Renal pelvis (tissue), 12 donors: ENCODE measurements at places on chromosomes 1 and 21. TPM values are rescaled to one million over a fixed set of nuclear protein-coding genes. Genes with fewer than 3 reads are reported as not detected.

GRCh38 chr1:207817166-207817565 lies 65.3 kb downstream of the CD46 start:
- no peak for DNase-seq

GRCh38 chr1:204274446-204274845 lies 60.7 kb upstream of the GOLT1A start:
- DNase-seq, result no peak

The MRPS21 gene
- polyA plus RNA-seq, result 83.2 TPM

GRCh38 chr21:42567861-42568260 lies 54.2 kb downstream of the SLC37A1 start:
- no peak for DNase-seq

GRCh38 chr1:238119861-238120260 lies 229.1 kb upstream of the ZP4 start:
- DNase-seq, result no peak

DNA sequence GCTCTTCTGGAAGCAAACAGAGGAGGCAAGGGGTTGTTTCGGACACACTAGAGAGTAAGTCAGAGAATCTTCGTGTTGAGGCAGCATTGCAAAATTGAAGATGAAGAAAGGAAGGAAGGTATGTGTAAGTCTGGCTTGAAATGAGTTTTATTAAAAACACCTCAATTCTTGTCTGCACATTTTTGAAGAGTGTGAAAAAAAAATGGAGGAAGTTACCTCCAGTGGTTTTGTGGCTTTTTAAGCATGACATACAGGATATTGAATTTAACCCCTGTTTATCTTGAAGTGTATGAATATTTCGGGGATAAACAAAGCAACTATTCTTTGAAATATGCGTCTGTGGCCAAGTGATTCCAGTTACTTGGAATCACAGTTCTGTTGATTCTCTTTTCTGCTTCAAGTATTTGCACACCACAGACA lies 203.2 kb upstream of the SGIP1 start:
- no peak for DNase-seq

DNA sequence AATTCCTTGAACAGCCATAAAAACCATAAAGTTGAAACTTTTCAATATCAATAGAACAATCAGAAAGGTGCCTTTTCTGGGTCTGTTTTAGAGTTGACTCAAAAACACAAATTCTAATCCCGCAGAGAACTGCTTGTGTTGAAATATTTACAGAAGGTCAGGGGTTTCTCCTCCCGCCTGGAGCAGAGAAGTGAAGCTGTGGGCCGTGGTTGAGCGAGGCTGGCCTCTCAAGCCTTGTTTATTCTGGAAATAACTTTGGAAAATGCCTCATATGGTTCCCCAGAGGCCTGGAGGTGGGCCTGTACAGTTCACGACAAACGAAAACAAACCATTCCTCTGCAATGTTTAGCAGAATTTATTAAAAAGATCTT lies 90.8 kb upstream of the ERRFI1 start:
- peak; percentile 79 for DNase-seq

The CASQ2 gene
- polyA plus RNA-seq, result 1.0 TPM

- DNase-seq, result no peak
These were observed 889 bp upstream of the SCYL3 start for GRCh38 chr1:169894424-169895145.
